ENCODE measurements at places on chromosomes 1 and 21.

DNA sequence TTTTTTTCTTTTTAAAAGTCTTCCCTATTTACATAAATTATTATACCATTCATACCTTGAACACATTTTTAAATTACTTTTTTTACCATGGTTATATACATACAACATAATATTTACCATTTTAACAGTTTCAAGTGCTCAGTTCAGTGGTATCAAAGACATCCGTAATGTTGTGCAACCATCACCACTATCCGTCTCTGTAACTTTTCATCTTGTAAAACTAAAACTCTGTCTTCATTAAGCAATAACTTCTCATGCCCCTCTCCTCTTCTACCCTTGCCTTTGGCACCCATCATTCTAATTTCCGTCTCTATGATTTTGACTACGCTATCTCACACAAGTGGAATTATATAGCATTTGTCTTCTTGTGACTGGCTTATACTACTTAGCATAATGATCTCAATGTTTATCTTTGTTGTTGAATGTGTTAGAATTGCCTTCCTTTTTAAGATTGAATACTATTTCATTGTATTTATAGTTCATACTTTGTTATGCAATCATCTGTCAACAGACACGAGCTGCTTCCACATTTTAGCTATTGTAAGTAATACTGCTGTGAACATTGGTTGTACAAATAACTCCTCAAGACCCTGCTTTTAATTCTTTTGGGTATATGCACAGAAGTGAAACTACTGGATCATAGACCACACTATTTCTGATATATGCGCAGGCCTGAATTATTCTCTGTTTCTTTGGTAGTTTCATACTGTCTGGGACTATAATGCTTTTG lies 689.5 kb upstream of the NCAM2 start:
- no peak for DNase-seq

DNA sequence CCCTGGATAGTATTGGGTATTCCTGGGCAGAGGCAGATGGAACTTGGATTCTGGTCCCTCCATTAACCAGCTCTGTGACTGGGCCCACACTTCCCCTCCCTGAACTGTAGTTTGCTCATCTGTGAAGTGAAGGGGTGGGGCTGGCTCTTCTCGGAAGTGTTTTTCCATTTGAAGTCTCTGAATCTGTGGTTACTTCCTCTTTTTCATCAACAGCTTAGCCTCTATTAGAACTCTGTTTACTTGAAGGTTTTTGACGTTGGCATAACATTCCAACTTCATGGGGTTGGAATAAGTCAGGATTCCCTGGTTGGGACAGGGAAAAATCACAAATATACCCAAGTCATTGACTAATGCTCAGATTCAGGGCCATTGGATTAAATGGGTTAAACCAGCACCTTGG lies 3.6 kb downstream of the KIAA0040 start:
- no peak for DNase-seq

DNA sequence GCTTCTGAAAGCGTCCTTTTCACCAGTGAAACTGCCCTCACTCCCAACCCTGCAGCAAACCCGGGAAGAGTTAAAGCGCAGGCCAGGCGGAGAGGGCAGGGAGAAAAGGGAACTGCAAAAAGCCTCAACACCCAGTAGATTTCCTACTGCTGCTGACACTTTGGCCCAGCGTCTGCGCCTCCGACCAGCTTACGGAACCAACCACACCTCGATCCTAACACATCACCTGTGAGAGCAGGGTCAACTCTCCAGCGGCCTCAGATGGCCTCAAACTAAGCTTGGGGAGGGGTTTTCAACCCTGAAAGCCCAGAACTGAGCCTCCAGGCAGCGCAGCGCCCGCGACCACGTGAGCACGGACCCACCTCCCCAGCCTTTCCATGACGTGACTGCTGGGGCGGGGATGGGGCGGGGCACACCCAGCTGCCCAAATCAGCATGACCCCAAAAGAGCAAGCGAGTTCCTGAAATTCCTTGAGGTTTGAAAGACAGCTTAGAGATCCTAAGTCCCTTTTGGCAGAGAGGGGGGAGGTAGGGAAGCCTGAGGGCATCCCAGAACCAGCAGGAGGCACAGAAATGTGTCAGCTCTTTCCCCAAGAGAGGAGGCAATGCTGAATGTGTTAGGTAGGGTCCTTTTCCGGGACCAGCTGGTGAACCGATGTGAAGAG lies 59.1 kb downstream of the ITPKB start:
- no peak for DNase-seq

GRCh38 chr1:194658090-194658439 lies 1471.7 kb upstream of the B3GALT2 start:
- no peak for DNase-seq

DNA sequence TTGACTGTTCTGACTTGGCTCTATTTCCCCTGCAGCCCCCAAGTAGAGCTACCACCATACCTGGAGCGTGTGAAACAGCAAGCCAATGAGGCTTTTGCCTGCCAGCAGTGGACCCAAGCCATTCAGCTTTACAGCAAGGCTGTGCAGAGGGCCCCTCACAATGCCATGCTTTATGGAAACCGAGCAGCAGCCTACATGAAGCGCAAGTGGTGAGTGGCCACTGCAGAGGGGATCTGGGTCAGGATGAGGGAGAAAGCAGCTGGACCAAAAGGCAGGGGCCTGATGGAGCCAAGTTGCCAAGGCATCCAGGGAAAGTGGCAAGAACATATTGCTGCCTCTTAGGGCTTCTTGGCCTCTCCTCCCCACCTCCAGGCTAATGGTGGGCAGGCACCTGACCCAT lies 24.1 kb upstream of the TMEM222 start:
- no peak for DNase-seq

DNA sequence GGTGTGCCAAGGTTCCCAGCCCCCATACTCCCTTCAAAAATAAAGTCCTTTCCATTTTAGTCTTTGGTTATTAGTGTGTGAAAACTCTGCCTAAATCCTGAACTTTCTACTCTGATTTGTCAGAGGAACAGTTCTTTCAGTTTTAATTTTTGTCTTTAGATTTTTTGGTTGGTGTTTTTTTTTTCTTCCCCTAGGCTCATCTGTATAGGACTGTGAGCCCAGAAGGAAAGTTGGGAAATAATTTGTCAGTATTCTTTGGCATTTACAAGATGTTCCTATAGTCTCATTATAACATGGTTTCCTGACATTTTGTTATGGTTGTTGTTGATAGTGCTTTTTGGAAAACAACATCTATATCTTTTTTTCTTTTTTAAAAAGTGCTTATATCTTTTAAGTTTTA lies 38.0 kb downstream of the LAMC1 start:
- DNase-seq = no peak

GRCh38 chr1:176073524-176074157 lies 133.4 kb downstream of the COP1 start:
- DNase-seq = peak; percentile 66

- DNase-seq = no peak
Measured at GRCh38 chr1:65471213-65471833, 50.9 kb downstream of the LEPR start.

DNA sequence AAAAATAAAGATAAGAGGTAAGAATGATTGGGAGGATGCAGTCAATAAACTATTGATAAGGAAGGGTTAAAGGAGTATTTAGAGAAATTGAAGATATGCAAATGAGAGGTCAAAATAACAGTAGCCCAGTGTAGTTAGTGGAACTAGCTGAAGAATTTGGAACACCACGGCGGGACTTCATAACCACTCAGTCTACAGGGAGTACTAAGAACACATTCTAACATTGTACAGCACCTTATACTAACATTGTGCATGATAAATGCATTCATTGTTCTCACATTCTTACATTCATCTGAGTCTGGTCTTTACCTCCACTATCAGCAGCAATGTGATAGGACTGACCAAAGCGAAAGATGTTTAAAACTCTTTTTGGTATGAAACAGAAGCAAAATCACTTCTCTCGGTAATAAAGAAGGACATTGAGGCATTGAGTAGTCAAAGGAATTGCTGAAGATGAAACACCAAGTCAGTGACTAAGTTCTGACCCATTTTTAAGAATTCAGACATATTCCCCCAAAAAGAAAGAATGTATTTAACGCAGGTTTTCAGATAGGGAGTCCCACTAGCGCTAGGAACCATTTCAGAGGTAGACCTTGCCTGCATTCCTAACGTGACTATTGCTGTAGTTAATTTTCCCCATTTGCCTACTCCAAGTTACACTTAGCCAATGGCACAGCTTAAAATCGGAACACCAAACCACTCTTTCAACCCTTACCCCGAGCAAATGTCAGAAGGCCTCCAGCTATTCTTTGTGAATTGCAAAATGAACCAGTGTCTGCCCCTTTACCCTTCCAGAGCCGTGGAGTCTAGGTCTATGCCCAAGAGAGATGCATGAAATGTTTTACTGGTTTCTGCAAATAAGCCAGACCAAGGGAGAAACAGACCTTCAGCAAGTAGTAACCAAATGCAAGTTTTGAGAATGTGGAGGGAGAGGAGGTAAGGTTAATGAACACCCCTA lies 108.8 kb upstream of the IRF2BP2 start:
- no peak for DNase-seq

GRCh38 chr1:29251164-29252124 lies 15.1 kb downstream of the PTPRU start:
- no peak for DNase-seq

- DNase-seq = no peak
Measured at GRCh38 chr1:22641906-22642636, 1.4 kb upstream of the C1QC start.

GRCh38 chr1:213719462-213719861 lies 268.3 kb upstream of the PROX1 start:
- no peak for DNase-seq

- DNase-seq = no peak
Measured at GRCh38 chr1:90434460-90434859, 282.6 kb downstream of the BARHL2 start.

- DNase-seq = no peak
Measured at GRCh38 chr1:27358038-27358927, 8.5 kb downstream of the MAP3K6 start.

GRCh38 chr1:119656410-119656955 lies 8.4 kb upstream of the ZNF697 start:
- DNase-seq = no peak
